ENCODE measurements at places on chromosomes 7 and 10.
A peak's percentile ranks its signal among the peaks of the same experiment; 100 is the strongest.

- no peak for DNase-seq
These were observed 99.8 kb upstream of the RET start for GRCh38 chr10:42977032-42977416.

- peak; percentile 36 for DNase-seq
These were observed 37.4 kb downstream of the TSPAN14 start for GRCh38 chr10:80491251-80492102.

- no peak for DNase-seq
These were observed 7.0 kb downstream of the OSBPL3 start for GRCh38 chr7:24972991-24973390.

DNA sequence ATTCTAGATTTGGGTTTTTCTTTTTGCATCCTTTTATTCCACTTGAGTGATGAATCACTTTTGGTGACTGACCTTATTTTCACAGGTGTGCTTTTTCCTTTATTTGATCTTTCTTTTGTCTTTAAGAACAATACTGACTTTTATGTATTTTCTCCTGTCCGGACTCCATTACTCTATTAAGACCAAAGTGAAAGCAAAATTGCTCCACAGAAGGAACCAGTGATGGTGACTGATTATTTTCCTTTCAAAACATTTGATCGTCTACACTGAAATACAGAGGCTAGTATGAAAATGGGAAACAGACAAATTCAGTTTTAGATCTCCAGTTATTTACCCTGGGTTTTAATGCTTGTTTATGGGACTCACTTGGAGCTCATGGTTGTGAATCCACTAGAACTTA lies 15.5 kb downstream of the EXOC4 start:
- no peak for DNase-seq

DNA sequence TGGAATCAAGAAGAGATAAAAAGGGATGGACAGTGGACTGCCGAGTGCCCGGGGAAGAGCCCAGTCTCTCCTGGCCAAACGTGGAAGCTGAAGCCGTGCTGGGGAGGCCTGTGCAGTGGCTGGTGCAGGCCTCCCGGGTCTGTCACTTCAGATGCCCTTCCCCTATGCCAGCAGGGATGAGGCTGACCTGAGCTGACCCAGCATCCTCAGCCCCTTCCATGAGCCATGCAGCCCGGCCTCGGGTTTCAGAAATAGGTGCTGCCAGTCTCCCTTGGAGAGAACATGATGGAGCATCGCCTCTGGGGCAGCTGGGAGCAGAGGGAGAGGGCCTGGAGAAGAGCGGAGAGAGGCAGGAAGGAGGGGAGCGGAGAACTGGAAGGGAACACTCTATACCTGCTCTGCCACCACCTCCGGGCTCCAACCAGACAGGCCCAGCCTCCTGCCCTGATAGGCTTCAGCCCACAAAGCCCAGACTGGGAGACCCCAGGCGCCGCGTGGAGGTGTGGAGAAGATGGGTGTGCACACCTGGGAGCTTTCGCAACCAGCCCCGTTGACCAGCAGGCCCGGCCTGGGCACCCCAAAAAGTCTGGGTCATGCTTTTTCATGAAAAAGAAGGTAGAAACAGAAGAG lies 68.6 kb upstream of the PPP2R2D start:
- DNase-seq = no peak

DNA sequence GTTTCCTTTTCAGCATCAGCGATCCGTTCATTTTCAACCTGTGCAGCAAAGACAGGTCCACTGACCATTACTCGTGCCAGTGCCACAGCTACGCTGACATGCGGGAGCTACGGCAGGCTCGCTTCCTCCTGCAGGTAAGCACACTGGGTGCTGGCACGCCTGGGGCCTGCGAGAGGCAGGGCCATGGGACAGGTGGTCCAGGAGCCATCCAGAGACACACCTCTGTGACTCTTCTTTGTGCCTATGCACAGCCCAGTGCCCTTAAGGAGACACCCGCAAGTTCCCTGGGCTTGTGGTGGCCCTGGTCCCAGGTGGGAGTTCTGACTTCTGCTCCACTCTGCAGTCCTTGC lies 42.2 kb downstream of the LRRC18 start:
- no peak for DNase-seq

GRCh38 chr7:128188396-128189230 lies 52.5 kb upstream of the LEP start:
- no peak for DNase-seq

DNA sequence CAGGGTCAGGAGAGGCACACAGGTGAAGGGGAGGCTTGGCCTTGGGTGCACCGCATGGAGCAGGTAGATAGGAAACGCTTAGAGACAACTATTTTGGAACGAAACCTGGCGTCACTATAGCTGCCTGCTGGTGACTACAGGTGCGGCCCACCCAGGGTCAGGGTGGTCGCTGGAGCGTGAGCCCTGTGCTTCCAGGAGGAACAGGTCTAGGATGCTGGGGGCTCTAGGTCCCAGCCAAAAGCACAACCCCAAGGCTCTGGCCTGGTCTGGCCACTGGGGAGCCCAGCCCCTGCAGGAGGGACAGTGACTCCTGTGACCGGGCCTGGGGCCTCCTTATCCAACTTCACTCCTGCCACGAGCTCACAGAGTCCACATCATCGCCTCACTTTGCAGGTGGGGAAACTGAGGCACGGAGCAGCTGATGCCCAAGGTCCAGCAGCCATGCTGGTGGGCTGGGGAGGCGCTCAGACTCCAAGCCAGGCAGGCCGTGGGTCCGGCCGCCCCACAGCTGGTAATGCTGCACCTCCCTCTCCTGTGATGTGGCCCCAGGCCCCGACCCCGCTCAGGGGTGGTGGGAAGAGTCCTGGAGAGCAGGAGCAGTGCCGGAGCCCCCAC lies 9.0 kb downstream of the LFNG start:
- DNase-seq = no peak

GRCh38 chr7:82950436-82950835 lies 212.2 kb downstream of the PCLO start:
- no peak for DNase-seq

- DNase-seq = no peak
These were observed 122.8 kb upstream of the ZNF92 start for GRCh38 chr7:65250697-65251395.

DNA sequence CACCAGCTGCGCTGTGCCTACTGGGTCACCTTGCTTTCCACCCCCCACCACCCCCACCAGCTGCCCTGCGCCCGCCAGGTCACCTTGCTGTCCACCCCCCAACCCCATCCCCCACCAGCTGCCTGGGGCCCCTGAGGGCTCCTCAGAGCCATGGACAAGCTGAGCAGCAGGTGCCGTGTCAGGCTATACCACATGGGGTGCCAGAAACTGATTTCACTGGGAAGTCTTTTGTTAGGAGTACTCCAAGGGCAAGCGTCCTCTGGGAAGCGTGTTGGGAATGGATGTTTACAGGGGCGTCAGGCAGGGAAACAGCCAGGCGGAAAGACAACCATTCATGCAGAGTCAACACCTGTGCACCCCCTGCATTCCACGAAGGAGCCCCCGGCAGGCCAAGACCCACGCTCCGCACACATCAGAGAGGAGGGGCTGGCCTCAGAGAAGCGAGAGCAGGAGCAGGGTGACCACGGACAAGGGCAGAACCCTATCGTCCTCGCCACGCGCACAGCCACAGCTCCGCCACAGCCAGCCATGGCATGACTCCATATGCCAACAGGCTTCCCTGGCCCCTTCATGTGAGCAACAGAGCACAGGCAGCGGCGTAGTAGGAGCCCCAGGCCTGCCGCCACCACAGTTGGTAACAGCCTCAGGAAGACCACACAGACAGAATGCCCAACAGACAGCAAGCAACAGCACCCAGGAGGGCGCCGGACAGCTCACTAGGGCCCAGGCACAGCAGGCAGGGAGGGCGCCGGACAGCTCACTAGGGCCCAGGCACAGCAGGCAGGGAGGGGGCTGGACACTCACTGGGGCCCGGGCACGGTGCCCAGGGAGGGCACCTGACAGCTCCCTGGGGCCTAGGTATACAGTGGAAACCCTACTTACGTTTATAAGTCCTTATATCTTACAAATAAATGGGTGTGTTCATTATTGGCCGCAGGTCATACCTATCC lies 180.8 kb downstream of the MAD1L1 start:
- DNase-seq = no peak

GRCh38 chr7:141624763-141625162 lies 73.6 kb downstream of the AGK start:
- no peak for DNase-seq

GRCh38 chr7:36300696-36301350 lies 88.8 kb upstream of the ANLN start:
- no peak for DNase-seq

DNA sequence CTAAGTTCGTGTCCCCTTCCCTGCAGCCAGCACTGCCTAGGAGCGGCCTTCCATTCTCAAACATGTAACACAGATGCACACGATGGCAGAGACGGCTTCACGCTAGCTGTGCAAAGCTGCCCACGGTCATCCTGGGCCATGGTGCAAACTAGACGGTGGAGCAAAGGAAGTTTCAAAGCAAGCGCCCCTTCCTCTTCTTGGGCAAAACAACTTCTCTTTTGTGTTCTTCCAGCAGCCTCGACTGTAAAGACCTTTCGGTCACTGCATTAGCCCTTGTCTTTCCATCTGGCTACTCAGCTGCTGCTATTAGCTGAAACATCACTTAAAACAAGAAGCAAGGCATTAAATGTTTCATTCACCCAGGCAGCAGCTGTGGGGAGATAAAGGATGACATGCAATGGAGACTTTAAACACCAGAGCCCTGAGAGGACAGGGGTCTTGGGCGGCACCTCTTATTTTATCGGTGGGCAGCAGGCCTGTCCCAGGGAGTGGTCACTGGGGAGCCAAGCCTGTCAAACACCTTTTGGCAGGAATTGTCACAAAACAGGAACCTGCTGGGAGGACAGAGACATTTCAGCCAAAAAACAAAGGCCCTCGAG lies 214.8 kb downstream of the KLF6 start:
- no peak for DNase-seq

GRCh38 chr7:122100021-122100420 lies 44.0 kb downstream of the AASS start:
- DNase-seq = no peak

GRCh38 chr10:21995557-21995956 lies 8.0 kb downstream of the DNAJC1 start:
- DNase-seq = no peak

- no peak for DNase-seq
These were observed 311.6 kb downstream of the CCDC3 start for GRCh38 chr10:12689893-12690292.
